ENCODE measurements at places on chromosomes 11 and 22.

GRCh38 chr11:65428578-65429067 lies 6.0 kb downstream of the NEAT1 start:
- DNase-seq, result no peak

DNA sequence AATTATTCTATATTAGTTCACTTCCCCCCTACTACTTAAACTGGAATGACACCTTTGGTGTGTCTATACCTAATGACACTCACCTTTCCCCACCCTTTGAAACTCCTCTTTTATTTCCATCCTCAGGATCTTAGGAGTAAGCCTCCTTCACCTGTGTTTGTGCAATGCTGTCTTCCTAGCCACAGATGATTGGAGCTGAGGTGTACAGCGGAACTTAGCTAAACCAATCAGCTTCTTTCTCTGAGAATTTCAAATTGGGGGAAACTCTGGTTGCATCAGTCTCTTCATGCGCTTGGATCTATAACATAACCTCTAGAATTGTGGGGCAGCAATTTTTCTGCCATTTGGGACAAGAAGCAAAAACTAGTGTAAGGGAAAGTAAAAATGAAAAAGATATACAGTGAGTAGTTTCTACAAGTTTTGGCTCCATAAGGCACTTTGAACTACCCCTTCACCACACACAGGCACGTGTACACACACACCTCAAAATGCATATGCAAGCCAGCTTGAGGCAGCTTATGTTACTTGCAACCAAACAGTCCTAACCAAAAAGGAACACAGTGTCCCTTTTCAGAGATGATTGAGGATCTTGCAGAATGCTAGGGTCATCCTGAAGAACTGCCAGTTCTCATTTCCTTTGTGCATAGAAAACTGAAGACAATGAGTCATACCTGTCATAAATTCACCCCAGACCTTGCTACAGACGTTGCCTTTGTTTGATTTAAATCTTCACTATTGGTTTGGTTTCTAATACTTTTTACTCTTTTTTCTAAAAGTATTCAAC lies 36.0 kb upstream of the LDLRAD3 start:
- no peak for DNase-seq

- no peak for DNase-seq
Measured at GRCh38 chr11:126308271-126308671, 4.4 kb downstream of the DCPS start.

GRCh38 chr11:67608486-67608885 lies 1.8 kb downstream of the NDUFV1 start:
- no peak for DNase-seq

- peak; percentile 48 for DNase-seq
Measured at GRCh38 chr22:42544686-42545085, 9.1 kb upstream of the SERHL2 start.

- DNase-seq, result no peak
Measured at GRCh38 chr11:124499711-124500110, 43.7 kb downstream of the OR8B12 start.

GRCh38 chr11:44258190-44258489 lies 51.8 kb downstream of the ALX4 start:
- no peak for DNase-seq

DNA sequence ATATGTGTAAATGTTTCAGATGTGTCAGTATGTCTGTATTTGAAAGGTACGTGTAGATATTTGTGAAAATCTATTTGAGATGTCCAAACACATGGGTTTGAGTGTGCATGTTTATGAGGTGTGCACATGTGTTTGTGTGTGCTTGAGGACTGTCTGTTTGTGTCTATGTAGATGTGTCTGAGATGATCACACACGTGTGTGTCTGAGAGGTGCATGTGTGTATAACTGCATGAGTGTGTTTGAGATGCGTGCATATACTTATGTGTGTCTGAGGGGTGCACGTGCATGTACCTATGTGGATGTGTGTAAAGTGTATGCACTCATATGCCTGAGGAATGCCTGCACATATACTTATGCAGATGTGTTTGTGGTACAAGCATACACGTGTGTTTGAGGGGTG lies 584.4 kb downstream of the BUD13 start:
- no peak for DNase-seq

DNA sequence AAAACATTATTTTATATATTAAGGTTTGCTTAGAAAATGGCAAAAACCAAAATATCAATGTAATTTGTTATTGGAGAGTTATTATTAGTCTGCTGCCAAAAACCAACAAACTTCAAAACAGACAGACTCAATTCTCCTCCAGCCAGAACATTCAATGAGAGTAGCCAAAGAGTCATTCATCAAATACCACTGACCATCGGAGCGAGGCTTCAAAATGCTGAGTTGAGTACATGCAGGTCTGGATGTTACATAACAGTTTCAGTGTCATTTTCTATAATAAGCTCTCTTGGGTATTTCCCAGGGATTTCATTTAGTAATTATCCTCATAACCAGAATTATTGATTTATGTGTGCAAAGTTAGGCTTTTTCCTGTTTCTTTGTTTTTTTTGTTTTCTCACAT lies 42.6 kb downstream of the CHST1 start:
- no peak for DNase-seq

DNA sequence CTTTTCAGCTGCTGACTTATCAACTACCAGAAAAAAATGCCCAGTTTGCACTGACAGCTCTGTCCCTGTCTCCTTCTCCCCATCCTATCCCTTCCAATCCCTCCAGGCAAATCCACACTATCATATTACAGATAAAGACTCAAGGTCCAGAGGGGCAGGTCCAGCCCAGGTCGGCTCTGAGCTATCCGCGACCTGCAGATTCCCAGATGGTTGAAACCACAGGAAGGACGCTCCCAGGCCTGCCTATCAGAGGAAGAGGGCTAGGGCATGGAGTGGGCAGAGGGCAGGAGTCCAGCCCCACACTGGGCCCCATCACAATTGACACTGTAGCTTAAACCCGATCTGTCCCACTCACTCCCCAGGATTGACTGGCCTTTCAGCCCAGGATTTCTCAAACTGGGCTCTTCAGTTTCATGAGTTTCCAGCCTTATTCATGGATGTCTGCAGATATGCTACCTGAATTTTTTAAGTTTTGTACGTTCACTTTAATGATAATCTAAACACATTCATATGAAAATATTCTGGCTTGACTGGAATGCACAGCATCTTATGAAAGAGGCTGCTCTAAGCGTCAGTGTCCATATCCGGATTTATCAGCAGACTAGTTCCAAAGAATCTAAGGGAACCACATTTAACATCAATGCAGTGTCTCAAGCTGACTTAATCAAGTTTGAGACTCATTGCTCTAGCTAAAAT lies 16.4 kb upstream of the FCHSD2 start:
- no peak for DNase-seq

DNA sequence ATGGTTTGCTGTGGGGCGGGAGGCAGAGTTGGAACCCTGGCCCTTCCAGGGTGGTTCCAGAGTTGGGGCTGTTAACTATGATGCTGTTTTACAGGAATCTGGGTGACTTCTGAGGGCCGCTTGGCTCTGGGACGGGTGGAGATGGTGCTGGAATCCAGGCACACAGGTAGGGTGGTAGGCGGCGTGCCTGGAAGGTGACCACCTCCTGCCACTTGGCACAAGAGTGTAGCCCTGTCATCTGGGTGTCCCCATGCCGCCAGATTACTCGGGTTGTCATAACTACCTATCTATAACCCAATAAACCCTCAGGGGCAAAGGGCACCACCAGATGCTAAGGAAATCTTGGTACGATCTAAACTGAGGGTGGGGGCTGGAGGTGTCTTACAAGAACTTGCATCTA lies 1.3 kb downstream of the CARS1 start:
- DNase-seq, result no peak

DNA sequence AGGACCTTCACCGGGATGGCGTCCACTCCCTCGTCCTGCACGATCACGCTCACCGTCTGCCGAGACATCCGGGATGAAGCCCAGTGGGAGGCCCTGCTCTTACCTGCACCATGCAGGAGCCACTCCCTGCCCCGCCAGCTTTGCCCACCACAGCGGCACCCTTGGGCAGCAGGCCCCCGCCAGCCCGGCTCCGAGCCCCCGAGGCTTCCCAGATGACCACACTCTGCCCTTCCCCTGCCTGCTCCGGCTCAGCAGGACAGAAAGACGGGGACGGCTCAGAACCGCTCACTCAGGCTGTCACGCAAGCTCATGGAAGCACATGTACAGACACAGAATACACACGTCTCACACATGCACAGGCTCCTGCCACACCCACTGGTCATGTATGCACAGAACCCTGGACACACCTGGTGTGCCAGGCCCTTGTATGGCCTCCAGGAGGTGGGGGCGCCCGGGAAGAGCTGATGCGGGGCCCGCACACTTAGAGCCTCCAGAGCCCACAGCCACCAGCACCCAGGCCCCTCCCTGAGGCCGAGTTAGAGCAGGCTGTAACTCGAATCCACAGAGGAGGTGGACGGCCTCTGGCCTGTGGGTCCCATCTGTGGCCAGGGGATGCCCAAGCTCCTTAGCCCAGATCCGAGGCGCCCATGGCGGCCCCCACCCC lies 8.9 kb upstream of the MAPK11 start:
- no peak for DNase-seq

- DNase-seq, result no peak
Measured at GRCh38 chr22:47776329-47776728, 1013.9 kb downstream of the TBC1D22A start.

GRCh38 chr11:16749666-16750065 lies 11.2 kb downstream of the C11orf58 start:
- DNase-seq, result no peak

- peak; percentile 3 for DNase-seq
Measured at GRCh38 chr11:23263466-23263865, 403.2 kb upstream of the CCDC179 start.

DNA sequence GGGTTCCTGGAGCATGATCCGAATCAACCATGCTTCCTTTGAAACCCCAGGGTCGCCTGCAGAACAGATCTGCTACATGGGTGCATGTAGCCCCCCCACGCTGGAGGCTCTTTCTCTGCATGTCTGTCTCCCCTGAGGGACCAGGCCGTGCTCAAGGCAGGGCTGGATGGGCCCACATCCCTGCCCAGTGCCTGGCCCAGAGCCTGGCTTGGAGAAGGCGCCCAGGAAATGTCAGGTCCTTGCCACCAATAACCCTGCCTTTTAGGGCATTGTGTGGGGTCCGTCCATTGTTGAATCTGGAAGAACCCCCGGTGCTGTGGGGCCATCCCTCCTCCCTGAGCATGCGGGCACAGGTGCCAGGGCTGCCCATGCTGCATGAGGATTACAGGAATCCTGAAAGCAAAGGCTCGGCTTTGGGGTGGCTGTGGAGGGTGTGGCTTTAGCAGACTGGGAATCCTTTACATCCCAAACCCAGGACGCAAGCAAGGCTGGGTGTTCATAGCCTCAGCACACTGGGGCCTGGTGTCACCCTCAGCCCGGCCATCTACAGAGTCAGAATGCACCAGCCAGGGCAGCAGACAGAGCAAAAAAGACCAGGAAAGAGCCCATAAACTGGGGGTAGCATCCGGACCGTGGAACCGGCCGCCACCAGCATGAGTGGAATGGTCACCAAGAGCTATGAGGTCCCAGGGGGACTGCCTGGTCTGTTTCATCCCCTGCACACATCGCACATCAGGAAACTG lies 48.2 kb downstream of the RTL6 start:
- no peak for DNase-seq

- no peak for DNase-seq
Measured at GRCh38 chr11:48018528-48019216, 38.3 kb downstream of the PTPRJ start.

DNA sequence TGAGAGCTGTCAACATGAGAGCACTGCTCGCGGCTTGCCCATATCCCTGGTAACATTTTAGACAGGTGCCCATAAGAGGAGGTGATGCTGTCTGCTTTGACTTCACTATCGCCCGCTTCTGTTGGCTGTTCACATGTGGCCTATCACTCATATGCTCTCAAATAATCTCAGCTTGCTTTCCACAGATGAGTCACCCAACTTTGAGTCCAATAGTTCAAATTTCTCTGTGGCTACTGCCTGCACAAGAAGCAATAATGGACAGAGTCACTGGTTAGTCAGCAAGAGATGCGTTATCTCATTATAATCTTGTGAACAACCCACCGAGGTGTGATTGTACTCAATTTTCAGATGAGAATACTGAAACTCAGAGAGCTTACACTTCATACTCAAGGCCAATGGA lies 1714.1 kb downstream of the LRRC4C start:
- DNase-seq, result no peak

- no peak for DNase-seq
Measured at GRCh38 chr11:35218956-35219355, 80.0 kb downstream of the CD44 start.

GRCh38 chr22:45775062-45775461 lies 103.4 kb downstream of the ATXN10 start:
- DNase-seq, result no peak

DNA sequence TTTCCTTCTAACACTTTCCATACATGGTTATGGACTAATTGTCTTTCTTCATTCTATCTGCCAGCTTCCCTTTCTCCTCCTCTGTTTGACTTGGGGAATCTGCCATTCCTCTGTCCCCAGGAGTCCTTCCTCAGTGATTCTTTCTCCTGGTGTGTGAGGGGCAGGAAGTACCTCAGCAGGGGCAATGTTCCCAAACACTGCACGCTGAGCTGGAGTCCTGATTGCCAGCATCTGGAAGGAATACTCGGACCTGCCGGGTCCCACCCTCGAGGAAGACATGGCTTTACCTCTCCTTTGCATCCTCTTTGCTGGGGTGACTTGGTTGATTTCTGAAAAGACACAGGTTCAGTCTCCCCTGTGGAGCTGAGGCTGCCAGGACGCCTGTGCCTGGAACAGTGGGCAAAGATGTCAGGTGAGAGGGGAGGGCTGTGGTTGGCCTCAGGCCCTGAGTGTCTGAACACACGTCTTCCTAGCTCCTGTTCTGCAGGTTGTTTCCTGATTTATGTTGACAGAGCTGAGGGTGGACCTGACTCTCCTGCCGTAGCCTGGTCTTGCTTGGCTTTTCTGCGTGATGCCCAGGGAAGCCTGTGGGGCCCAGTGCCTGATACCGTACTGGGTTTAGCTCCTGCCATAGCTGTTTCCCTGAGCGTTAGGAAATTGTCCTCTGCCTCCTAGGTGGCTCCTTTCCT lies 4.3 kb downstream of the COX8A start:
- no peak for DNase-seq

DNA sequence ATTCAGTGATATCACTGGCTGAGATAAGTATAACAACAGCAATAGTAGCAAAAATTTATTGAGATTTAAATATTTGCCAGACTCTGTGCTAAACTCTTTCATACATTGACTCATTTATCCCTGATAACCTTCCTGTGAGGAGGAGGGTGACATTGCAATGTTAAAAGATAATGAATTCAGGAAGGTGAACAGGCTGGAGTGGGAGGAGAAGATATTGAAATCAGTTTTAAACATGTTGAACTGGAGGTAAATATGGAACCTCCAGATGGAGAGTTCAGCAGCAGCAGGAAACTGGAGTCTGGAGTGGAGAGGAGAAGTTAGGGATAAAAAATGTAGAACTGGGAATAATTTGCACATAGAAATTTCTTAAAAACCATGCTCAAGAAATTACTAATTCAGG lies 142.0 kb upstream of the FAT3 start:
- no peak for DNase-seq

- no peak for DNase-seq
Measured at GRCh38 chr11:108891909-108892511, 227.1 kb downstream of the DDX10 start.
